ENCODE measurements at places on chromosomes 5 and 9.

DNA sequence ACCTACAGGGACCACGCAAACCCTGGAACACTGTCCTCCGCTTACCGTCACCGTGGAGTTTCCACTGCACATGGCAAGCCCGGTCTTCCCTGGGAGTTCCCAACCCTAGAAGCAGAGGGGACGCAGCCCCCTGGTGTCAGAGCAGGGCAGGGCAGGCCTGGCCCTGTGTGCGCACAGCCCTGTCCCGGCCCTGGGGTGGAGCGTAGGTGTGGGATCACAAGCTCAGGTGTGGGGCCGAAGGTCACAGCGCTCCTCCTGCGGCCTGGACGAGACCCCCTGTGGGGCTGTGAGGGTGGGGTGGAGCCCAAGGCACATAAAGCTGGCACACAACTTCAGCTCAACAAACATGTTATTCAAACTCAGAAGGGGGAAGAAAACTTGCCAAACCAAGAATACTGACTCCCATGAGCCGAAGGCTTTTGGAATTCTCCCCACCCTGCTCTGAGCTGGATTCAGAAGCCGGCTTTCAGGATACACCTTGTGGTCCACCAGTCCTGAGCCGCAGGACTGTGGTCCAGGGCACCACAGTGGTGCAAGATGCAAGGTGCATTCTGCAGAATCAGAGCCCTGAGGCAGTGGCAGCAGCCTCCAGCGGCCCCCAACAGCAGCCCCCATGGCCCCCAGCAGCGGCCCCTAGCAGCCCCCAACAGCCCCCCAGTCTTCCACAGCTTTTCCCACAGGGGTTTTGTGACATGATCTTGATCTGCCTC lies 11.8 kb upstream of the EXOC3 start:
- H3K27ac ChIP-seq = no peak overlapping the region
- H3K4me3 ChIP-seq = no peak overlapping the region
- DNase-seq = no peak
- H3K4me1 ChIP-seq = no peaks in the 10 kb centered on the region

DNA sequence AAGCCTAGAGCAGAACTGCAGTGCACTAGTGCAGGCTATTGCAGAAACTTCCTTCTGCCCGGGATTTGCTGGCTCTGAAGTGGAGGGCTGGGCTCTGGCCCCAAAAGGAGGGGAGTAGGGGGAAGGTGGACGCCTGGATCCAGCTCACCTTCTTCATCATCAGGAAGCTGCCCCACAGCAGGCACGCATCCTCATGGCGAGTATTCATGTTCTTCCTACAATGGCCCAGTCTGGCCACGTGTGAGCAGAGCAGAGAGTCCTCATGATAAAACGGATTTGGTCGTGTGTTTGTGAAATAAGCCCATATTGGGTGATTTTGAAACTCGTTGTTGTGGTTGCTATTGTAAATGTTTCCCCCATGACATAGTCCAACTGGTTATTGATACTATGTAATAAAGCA lies 8.2 kb upstream of the GLIPR2 start:
- peaks cover 2% of the 10 kb centered on the region for H3K4me1 ChIP-seq
- DNase-seq = no peak
- no peaks in the 10 kb centered on the region for H3K36me3 ChIP-seq
- no peak overlapping the region for H3K27ac ChIP-seq

DNA sequence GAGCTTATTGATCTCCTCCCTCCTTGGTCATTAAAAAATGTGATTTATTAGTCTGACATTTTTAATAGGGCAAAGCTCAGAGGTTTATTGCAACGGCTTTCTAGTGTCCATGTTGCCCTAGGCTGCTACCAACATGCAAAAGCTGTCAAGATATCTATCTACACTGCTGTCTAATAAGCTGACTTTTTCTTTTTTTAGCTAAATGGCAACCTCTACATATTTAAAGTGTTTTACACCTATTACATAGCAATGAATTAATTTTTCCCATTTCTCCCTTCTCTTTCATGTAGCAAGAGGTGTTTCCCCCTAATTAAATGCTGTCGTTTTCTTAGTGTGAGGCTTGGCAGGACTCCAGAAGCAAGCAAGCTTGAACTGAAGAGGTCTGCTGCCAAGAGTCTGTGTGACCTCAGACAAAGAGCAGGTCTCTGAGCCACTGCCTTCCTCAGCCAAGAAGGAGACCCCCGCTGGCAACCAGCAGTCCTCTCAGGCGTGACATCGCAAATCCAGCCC lies 79.4 kb downstream of the GAS1 start:
- no peak for DNase-seq
- H3K4me3 ChIP-seq = no peak overlapping the region
- H3K27me3 ChIP-seq = no peaks in the 10 kb centered on the region
- no peaks in the 10 kb centered on the region for H3K36me3 ChIP-seq
- no peaks in the 10 kb centered on the region for H3K4me1 ChIP-seq

GRCh38 chr9:89799221-89799620 lies 194.4 kb downstream of the GADD45G start:
- peaks cover 2% of the 10 kb centered on the region for H3K4me1 ChIP-seq
- H3K27ac ChIP-seq = no peak overlapping the region
- H3K36me3 ChIP-seq = no peaks in the 10 kb centered on the region

GRCh38 chr5:154523709-154524108 lies 45.7 kb upstream of the HAND1 start:
- H3K36me3 ChIP-seq = no peaks in the 10 kb centered on the region
- H3K27me3 ChIP-seq = no peaks in the 10 kb centered on the region
- no peak for DNase-seq

DNA sequence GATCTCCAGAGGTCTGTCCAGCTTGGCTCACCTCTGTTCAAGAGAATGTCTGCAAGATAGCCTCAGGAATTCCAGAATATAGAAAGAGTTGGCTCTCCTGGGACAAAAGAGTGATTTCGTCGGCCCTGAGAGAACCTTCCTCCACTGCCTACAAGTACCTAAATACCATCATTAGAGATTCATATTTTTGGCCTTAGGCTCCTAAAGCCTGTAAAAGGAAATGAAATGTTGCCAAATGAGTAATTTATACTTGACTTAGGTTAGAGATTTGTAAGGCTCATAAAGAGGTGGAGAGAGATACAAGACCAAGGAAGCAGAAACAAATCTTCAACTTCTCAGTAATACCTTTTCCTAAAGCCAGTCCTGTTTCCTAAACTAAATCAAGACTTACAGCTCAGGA lies 146.2 kb downstream of the CCDC192 start:
- H3K4me1 ChIP-seq = no peaks in the 10 kb centered on the region
- H3K27ac ChIP-seq = no peak overlapping the region
- DNase-seq = no peak

- no peaks in the 10 kb centered on the region for H3K4me1 ChIP-seq
- no peak overlapping the region for H3K4me3 ChIP-seq
- no peaks in the 10 kb centered on the region for H3K27me3 ChIP-seq
- no peak for DNase-seq
- H3K27ac ChIP-seq = no peak overlapping the region
Observed at GRCh38 chr9:84325347-84325973, 15.1 kb downstream of the SLC28A3 start.

DNA sequence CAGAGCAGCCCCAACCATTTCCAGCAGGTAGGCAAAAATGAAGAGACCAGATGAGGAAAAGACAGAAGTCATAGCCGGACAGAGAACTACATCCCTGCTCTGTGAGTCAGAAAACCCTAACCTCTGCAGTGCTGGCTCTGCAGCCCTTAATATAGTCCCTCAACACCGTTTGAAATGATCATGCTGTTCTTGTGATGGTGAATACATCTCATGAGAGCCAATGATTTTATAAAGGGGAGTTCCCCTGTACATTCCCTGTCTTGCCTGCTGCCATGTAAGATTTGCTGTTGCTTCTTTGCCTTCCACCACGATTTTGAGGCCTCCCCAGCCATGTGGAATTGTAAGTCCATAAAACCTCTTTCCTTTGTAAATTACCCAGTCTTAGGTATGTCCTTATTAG lies 216.8 kb upstream of the RFX3 start:
- no peaks in the 10 kb centered on the region for H3K27me3 ChIP-seq
- H3K27ac ChIP-seq = no peak overlapping the region
- no peaks in the 10 kb centered on the region for H3K4me1 ChIP-seq
- no peak for DNase-seq
- H3K36me3 ChIP-seq = no peaks in the 10 kb centered on the region
- H3K4me3 ChIP-seq = no peak overlapping the region

GRCh38 chr5:41878643-41879478 lies 8.6 kb upstream of the OXCT1 start:
- no peak overlapping the region for H3K27ac ChIP-seq
- H3K4me3 ChIP-seq = no peak overlapping the region
- H3K36me3 ChIP-seq = no peaks in the 10 kb centered on the region

DNA sequence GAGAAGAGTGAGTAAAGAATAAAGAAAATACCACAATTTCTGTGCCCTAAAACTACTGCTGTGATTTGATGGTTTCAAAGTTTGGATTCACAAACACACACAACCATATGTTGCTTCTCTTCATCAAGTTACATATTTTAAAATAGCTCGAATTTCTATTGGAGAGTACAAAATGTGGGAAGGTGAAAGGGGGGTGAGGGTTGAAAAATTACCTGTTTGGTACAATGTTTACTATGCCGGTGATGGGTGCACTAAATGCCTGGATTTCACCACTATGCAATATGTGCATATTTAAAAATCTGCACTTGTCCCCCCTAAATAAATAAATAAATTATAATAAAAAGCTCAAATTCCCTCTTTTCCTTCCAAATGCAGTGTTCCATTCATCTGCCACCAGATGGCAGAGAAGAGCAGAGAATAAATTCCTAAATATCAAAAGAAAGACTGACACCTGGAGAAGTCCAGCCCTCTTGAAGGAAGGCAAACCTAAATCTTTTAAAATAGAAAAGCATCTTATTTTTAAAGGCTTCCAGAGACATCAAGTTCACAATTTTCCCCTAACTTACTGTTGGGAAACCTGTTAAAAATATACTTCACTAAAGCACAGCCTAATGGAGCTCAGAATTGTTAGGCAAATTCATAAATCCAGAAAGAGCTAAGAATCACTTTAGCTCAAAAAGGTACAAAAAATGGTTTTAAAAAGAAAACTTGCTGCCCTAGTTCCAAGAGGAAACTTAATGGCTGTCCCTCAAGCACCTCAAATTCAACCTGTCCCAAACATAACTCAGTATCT lies 24.8 kb upstream of the HNRNPA0 start:
- H3K27me3 ChIP-seq = no peaks in the 10 kb centered on the region
- no peaks in the 10 kb centered on the region for H3K4me1 ChIP-seq
- no peak overlapping the region for H3K27ac ChIP-seq
- H3K36me3 ChIP-seq = no peaks in the 10 kb centered on the region
- no peak overlapping the region for H3K4me3 ChIP-seq

Measured in iPS DF 6.9 (cell line).